ENCODE measurements at places on chromosomes 1 and 21.

DNA sequence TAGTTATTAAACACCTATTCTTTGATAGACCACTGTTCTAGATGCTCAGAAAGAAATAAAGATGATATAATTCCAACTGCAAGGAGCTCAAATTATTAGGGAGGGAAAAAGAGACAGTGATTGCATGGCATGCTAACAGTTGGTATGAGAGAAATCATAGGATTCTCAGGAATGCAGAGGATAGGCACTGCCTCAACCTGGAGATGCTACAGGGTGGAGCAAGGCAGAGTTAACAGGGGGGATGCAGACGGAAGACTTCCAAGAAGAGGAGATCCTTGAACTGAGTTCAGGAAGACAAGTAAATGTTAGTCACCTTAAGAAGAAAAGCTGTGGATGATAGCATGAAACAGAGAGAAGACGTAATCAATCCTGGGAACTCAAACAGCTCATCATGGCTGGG lies 123.7 kb downstream of the DAB1 start:
- no peak for DNase-seq

DNA sequence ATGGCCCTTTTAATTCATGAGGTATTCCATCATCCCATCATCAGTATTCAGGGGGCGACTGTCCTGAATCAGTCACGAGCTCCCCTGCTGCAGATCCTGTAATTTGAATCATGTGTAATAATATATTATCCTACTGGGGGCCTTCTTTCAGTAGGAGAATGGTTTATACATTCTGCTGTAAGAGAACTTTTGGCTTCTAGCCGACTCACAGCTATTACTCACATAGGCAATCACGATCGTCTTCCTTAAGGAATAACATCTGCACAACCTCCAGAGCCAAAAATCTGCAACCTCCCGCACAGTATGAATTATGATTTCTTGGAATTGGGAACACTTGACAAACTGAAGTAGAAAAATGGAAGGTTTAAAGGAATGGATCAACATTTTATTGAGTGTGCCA lies 343.0 kb downstream of the USP25 start:
- no peak for DNase-seq

DNA sequence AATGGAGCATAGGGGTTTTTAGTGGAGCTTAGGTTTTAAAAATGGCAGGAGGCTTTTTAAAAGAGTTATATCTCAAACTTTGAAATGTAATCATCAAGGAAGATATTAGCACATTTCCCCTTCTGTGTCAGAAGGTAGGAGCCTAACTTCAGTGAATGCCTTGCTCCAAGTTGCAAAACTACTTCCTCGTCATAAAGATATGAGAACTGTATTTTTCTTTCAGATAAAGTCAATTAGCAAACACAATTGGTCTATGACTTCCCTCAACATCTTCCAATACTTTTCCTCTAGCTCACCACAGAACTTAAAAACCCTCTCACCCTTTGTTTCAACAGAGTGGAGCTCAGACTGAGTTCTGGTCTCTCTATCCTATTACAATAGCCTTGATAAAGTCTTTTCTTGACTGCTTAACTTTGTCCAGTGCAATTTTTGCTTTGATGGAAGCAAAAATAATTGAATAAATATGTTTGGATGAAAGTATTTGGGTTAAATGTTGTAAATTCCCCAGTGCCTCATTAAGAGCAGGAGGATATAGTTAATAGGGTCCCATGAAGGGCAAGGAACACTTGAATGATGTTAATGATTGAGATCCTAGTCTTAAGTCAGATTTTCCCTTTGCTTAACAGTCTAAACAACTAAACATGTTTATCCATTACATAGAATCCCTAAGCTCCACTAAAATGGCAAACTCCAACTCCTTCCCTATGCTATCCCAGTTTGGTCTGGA lies 58.9 kb downstream of the TNFSF18 start:
- peak; percentile 8 for DNase-seq

GRCh38 chr1:181133441-181133951 lies 45.0 kb downstream of the IER5 start:
- no peak for DNase-seq

DNA sequence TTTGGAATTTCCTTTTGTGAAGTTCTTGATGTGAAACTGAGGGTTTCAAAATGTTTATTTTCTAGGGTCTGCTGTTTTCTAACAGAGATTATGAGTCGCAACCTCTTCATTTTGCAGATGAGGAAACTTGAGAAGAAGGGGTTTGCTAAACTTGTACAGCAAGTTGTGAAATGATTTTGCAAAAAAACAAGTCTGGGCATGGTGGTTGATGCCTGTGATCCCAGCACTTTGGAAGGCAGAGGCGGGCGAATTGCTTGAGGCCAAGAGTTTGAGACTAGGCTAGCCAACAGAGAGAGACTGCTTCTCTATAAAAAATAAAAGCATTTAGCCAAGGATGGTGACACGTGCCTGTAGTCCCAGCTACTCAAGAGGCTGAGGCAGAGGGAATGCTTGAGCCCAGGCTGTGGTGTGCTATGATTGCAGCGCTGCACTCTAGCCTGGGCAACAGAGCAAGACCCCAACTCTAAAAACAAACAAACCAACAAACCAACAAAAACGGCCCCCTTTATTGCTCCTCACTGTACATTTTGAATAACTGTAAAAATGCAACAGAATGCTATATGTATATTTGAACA lies 9.9 kb downstream of the TRIM67 start:
- DNase-seq = no peak

DNA sequence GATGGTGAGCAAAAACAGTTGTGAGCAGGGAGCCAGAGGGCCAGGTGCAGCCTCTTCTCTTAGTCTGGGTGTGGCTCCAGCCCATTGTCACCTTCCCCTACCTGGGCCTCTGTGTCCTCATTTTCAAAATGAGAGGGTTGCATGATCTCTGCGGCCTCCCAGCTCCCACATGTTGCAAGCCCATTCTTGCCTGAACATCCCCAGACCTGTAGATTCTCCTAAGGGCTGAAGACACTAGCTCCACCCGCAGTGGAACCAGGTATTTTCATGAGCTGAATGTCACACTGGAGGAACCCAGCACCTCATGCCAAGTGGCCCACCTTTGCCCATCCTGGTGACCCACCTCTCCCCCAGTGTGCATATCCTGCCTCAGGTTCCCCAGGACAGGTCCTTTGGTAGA lies 12.3 kb downstream of the IKBKE start:
- no peak for DNase-seq

- no peak for DNase-seq
Observed at GRCh38 chr1:41534181-41535076, 49.9 kb upstream of the EDN2 start.

GRCh38 chr1:1957533-1957961 lies 38.5 kb upstream of the TMEM52 start:
- DNase-seq = no peak

DNA sequence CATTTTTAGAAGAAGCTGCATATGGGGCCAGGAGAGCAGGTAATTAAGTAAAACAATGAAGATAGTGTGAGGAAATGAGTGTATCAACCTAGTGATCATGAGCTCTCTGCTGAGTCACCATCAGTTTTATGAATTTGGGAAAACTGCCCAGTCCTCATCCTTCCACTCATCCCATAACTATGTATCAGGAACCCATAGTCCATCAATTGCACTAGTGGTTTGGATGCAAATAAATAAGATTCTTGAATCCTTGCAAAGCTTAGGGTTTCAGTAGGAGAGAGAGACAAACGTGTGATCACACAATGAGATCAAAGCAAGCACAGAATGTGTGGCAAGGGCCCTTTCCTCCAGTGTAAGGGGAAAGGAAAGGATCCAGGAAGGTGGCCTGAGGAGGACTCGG lies 145.6 kb downstream of the ZZZ3 start:
- no peak for DNase-seq

DNA sequence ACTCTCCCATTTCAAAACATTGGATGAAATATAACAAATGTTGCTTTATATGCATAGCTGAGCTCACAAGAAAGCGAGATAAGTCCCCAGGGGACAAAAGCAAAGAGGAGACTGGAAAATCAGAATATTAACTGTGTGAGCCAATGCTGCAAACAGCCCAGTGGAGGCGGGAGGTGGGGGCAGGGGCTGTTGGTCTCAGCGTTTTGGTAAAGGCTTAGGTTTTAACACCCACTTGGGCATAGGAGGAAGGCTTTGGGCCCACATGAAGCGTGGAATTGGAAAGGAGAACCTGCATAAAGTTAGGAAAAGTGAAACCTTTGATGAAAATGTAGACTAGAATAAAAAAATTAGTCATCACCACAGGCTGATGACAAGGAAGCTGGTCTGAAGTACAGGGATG lies 30.2 kb upstream of the SMIM12 start:
- no peak for DNase-seq

DNA sequence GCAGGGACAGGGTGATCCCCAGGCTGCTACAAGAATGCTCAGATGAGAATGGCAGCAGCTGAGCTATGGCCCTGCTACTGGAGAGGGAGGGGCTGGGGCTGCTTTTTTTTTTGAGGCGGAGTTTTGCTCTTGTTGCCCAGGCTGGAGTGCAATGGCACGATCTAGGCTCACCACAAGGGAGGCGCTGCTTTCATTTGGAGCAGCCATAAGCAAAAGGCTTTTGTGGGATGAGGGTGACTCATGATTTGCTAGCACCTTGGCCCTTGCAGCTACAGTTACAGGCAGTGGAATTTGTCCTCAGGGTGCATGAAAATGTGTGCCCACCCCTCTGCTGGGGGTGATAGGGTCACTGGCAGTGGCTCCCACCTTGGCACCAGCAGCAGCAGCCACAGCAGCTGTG lies 32.4 kb upstream of the CYP4A22 start:
- DNase-seq = no peak

DNA sequence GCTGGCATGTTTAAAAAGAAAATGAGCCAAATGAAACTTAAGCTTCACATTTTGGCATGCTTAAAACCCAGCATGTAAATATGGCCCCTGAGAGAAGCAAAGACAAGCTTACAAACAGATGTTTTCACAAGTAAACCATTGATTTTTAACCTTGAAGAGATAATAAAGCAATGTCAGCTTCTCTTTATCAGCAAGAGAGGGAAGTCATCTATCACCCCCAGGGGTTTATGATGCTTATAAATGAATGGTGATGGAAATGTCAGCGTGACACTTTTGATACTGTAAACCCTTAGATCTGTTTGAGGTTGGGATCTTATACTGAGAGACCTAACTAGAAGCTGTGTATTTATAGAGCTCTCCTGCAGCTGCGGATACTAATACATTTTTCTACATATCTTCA lies 471.3 kb downstream of the PLA2G4A start:
- DNase-seq = no peak

- no peak for DNase-seq
Observed at GRCh38 chr1:204176049-204176448, 9.9 kb upstream of the REN start.

DNA sequence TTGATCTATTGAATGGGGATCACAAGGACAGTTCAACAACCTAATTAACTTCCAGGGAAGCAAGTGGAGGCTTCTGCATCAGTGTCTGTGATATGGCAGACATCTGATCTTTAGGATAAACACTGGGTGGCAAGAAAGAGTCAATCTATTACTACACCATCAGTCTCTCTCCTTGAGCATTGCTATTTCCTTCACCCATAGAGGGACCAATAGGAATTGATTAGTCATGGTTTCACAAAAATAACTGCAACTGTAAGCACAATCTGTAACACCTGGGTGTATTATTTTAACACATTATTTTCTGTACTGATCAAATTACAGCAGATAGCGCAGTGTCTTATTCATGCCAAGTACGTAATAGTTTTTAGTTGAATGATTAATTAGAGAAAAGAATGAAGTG lies 50.3 kb downstream of the USP24 start:
- no peak for DNase-seq
